Stimulated activated CD8-positive, alpha-beta memory T cell treated with anti-CD3 and anti-CD28 coated beads, Interleukin-2, amount 100 ng/mL, for 1 hour (primary cell): ENCODE measurements at places on chromosomes 3 and 15.

DNA sequence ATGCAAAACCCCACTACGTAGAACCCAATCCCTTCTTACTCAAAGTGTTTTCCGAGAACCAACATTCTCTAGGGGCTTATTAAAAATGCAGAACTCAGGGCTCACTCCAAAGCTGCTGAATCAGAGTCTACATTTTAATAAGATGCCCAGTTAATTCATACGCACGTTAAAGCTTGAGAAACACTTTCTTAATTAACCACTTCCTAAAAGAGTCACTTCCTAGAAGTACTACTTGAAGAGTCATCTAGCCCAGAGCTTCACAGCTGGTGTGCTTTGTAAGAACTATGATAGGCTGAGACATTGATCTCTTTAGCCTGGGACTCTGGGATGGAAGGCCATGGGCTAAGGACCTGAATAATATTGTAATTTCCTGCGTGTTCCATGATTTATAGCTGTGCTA lies 9.0 kb downstream of the COL6A5 start:
- no peak for DNase-seq

DNA sequence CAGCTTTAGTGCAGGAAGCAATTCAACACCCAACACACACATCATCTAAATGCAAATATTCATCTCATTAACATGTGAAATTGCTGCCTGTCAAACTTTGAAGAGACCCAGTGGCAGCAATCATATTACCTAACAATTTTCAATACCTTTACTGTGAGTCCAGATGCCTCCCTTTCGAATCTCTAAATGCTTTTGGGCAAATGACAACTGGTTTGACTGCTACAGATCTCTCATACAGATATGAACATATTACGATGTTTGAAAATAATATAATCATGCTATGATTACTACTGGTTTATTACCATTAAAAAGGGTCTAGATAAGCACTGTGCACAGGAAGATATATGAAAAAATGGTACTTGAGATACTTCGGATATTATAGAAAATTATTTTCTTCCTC lies 137.9 kb downstream of the ADAMTS9 start:
- no peak for DNase-seq

GRCh38 chr3:113234028-113234427 lies 22.7 kb downstream of the BOC start:
- no peak for DNase-seq

- no peak for DNase-seq
These were observed 52.4 kb downstream of the TRPM1 start for GRCh38 chr15:31049111-31049510.

DNA sequence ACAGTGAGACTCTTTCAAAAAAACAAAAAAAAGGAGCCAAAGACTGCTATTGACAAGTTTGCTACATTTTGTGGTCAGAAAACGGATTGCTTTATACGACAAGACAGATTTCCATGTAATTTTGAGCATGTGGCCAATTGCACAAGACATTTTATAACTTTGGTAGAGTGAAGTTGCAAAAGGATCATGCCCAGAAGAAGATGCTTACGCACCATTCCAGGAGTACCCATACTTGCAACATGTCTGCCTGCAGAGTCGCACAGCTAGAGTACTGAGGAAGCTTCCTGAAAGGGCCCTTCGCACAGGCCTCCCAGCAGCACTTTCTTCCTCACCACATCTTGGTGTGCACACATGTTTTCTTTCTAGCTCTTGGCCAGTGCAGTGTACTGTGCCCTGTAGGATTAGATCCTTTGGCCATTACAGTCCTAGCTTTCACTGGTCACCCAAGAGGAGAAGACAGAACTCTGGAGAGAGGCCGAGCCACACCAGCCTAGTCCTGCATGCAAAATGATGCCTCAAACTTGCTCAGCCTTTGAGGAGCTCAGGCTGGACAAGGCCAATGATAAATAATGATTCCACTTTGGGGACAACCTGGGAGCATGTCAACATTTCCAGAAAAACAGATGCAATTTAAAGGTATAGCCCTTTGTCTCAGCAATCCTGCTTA lies 11.7 kb downstream of the CHDH start:
- no peak for DNase-seq

DNA sequence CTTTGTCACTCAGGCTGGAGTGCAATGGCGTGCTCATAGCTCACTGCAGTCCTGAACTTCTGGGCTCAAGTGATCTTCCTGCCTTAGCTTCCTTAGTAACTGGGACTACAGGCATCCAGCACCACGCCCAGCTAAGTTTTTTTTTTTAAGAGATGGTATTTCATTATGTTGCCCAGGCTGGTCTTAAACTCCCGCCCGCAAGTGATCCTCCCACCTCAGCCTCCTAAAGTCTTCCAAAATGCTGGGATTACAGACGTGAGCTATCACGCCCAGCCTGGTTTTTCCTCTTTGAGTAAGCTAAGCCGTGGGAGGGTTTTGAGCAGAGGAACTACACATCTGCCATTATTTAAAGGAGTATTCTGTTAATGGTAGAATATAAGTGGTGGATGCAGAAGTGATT lies 7.4 kb upstream of the LRRFIP2 start:
- DNase-seq = no peak

- no peak for DNase-seq
These were observed 180.6 kb downstream of the EPHA3 start for GRCh38 chr3:89287902-89288508.

- DNase-seq = no peak
These were observed 24.5 kb upstream of the RNF111 start for GRCh38 chr15:58962662-58963565.

GRCh38 chr3:131899021-131899420 lies 135.8 kb downstream of the CPNE4 start:
- no peak for DNase-seq

DNA sequence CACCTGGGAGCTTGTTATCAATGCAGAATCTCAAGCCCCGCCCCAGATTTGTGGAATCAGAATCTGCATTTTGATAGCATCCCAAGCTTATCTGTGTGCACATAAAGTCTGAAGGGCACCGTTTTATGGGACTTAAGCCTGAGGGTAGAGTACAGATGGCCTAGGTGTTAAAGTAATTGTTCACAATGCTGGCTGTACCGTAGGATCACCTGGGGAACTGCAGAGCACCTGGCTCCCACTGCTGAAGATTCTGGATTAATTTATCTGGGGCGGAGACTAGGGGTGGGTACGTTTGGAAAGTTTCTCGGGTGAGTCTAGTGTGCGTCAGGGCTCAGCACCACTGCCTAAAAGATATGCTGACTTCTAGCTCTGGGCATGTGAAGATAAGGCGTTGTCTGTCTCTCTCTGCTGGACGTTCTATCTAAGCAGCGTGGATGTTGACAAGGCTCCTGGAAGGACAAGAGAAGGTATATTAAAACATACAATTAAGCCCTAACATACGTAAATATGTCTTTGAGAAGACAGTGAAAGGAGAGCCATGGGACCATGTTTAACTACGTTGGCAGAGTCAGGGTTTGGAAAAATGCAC lies 63.2 kb upstream of the RASGRP1 start:
- no peak for DNase-seq

DNA sequence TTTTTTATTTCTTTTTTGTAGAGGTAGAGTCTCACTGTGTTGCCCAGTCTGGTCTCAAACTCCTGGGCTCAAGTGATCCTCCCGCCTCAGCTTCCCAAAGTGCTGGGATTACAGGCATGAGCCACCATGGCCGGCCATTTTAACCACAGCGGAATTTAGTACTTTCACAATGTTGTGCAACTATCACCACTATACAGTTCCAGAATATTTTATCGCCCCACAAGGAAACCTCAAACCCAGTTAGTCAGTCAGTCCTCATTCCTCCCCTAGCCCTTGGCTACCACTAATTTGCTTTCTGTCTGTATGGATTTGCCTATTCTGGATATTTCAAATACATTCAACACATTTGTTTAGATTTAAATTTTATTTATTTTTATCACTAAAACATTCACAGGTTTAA lies 15.5 kb upstream of the HOMER2 start:
- DNase-seq = no peak

DNA sequence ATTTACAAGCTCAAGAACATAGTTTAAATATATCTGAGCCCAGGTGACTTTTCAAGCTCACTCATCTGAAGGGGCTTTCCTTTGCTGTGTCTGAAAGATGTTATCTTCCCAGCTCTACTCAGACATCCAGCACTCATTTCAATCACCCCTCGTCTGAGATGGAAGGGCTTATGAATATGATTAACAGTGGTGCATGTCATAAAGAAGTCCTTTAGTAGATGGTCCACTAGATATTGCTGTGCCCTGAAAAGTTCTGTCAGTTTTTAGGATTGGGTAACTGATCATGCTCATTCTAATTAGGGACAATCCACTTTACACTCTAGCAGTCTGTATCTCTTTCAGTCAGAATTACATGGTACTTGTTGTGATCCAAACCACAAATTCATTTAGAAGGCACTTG lies 28.3 kb downstream of the RETNLB start:
- DNase-seq = no peak

DNA sequence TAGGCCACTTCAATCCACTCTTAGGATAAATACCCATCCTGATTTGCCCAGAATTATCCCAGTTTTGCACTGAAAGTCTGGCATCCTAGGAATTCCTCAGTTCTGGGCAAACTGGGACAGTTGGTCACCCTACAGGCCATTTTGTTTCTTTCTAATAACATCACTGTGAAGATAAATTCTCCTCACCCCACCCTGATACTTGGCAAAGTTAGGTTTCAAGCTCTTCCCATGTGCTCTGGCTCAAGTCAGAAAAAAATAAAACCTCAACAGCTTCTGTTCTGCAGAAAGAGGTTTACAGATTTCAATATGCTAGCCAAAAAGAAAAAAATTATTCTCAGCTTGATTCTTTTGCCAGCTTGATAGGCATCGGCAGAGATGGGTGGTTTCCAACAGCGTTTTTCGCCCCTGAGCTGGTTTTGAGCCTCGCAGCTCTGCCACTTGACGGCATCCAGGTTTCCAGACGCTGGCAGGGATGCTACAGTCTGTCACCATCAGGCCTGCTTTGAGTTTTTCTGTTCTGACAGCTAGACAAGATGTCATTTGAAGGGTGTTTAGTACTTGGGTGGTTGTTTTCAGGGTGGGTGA lies 171.4 kb downstream of the SSR3 start:
- DNase-seq = no peak

GRCh38 chr15:64640146-64640871 lies 135.1 kb downstream of the RBPMS2 start:
- DNase-seq = no peak

- no peak for DNase-seq
These were observed 153.8 kb downstream of the PGPEP1L start for GRCh38 chr15:98853617-98854420.

DNA sequence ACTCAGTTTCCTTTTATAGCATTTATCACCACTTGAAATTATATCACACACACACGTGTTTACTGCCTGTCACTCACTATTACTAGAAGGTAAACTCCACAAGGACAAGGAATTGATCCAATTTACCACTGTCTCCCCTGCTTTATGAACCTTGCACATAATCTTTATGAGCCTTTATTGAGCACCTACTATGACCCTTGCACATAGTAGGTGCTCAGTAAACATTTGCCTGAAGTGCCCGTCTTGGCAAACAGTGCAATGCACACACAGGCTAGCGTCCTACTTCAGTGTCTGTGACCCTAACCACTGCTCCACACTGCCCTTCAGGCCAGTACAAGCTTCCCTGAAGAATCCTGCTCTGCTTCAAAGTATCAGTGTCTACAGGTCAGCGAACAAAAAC lies 237.7 kb upstream of the TMC3 start:
- no peak for DNase-seq

DNA sequence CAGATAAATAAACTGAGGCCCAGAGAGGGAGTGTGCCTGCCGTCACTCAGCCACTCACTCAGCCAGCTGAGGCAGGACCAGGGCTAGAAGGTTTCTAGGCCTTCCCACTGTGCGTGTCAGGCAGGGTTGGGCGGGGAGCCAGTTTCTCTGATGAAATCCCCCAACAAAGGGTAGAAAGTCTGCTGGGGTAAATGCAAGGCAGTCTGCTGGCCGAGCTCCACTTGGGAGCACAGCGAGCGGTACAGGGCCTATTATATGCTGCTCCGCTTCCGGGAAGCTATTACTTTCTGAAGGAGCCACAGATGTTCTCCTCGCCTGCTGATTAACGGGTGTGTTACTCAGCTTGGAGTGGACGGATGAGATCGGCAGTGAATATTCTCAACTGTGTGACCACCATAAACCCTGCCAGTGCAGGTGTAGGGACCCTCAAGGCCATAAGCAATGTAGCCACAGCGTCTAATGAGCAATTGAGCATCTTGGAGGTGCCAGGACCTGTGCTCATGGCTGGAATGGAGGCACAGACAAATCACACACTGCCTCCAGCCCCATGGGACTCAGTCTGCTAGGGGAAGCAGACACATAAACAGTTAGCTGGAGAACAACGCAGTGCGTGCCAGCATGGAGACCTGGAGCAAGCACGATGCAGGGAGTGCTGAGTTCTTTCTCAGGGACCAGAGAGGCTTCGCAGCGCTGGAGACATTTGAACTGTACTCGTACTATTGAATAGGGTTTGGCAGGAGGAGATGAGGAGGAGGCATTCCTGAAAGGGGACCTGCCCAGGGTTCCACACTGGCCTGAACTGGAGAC lies 42.1 kb downstream of the CORO2B start:
- DNase-seq = no peak

- peak; percentile 61 for DNase-seq
These were observed 31.0 kb downstream of the POC1A start for GRCh38 chr3:52123106-52123725.

GRCh38 chr3:68958932-68959331 lies 26.6 kb upstream of the TAFA4 start:
- DNase-seq = no peak

DNA sequence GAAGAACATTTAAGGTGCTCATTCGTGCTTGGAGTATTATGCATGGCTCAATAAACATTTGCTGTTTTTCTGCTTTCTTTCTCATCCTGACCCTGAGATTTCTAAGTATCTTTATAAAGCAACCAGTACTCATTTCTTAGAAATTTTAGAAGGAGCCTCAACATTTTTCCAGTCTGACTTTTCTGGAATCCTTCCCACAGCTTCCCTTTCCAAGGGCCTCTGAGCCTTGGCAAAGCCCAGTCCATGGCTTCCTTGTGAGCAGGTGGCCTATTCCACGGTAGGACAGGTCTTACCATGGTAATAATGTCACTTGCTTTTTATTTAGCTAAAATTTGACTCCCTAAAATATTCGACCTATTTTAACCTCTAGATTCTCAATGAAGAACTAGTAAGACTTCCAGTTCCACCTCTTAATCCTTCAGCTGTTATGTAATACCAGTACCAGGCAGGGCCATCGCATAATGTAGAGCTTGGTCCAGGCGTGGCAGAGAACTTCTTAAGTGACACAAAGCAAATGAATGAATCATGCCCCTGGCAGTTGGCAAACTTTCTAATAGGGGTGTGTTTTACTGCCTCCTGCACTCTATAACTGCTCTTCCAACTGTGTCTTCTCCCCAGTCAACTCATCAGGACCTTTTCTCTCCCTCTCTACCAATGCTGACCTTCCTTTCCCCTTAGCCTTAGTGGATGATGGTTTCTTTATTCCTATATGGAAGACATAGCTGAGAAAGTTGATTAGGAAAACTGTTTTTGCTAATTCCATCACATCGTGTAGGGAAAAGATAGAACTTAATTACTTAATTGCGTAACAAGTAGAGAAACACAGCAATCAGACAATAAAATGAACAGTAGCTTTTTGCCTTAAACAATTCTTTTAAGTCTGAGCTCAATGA lies 894 bp upstream of the TM4SF4 start:
- no peak for DNase-seq
